ENCODE measurements at places on chromosomes 16 and 17.

GRCh38 chr16:25606069-25606468 lies 85.7 kb upstream of the HS3ST4 start:
- no peak for DNase-seq

DNA sequence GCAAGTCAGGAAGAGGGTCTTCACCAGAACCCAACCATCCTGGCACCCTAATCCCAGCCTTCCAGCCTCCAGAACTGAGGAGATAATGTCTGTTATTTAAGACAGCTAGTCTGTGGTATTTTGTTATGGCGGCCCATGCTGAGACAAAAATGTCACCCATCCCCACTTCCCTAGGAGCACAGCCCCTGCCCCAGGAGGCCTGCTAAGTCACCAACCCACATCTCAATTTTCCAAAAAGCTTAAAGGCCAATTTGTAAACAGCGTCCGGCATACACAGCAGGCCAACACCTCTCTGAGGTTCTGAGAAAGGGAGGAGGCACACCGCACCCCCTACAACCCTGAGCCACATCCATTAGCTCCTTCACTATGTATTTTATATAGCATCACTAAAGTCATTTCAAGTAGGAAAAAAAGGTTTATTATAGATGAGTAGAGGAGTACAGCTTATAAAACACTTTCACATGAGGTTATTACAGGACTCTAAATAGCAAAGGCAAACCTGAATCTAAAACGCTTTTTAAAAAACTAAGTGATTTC lies 6.9 kb downstream of the TMEM170A start:
- DNase-seq, result no peak

- no peak for DNase-seq
These were observed 28.5 kb upstream of the SLC38A8 start for GRCh38 chr16:84071121-84071520.

GRCh38 chr16:5905935-5906334 lies 808.3 kb upstream of the EEF2KMT start:
- DNase-seq, result no peak

- no peak for DNase-seq
These were observed 189.9 kb downstream of the NTN1 start for GRCh38 chr17:9211133-9211765.

GRCh38 chr16:86364653-86365380 lies 145.5 kb upstream of the FOXF1 start:
- DNase-seq, result no peak

DNA sequence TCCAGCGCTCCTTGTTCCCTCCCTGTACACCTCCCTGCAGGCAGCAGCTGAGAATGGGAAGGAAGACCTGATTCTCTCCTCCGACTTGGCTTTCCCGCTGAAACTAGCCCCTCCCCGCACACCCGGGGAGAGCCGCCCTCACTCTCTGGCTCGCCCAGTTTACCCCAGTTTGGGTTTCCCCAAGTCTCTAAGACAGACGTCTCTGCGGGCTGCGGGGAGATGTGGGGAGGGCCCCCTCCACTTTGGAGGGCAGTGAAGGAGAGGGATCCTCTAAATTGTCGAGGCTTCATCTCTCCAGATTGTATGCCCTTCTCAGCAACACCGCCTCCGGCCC lies 797 bp downstream of the GRB7 start:
- no peak for DNase-seq

DNA sequence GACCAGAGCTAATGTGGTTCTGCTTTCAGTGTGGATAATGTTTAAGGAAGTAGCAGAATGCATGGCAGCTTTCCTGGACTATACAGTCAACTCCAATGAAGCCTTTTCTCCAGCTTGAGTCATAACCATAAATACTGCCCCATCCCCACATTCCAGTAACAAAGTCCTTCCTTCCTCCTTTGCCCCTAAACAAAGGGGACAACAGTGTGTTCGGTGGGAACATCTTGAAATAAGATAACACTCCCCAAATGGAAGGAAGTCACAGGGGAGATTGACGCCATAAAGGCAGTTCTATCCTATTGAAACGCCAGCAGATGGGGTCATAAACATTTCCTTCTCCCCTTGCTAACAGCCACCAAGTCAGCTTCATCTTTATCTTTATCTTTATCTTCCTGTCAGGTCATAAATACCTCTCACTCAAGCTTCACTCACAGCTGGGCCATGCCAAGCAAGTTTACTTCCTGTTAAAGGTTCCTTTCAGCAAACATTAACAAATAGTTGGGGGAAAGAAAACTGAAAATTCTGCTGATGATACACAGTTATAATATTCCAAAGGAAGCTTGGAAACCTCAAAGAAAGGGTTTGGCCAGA lies 136.7 kb downstream of the SNX11 start:
- DNase-seq, result no peak

- no peak for DNase-seq
These were observed 229.2 kb downstream of the SHISA9 start for GRCh38 chr16:13130586-13130985.

DNA sequence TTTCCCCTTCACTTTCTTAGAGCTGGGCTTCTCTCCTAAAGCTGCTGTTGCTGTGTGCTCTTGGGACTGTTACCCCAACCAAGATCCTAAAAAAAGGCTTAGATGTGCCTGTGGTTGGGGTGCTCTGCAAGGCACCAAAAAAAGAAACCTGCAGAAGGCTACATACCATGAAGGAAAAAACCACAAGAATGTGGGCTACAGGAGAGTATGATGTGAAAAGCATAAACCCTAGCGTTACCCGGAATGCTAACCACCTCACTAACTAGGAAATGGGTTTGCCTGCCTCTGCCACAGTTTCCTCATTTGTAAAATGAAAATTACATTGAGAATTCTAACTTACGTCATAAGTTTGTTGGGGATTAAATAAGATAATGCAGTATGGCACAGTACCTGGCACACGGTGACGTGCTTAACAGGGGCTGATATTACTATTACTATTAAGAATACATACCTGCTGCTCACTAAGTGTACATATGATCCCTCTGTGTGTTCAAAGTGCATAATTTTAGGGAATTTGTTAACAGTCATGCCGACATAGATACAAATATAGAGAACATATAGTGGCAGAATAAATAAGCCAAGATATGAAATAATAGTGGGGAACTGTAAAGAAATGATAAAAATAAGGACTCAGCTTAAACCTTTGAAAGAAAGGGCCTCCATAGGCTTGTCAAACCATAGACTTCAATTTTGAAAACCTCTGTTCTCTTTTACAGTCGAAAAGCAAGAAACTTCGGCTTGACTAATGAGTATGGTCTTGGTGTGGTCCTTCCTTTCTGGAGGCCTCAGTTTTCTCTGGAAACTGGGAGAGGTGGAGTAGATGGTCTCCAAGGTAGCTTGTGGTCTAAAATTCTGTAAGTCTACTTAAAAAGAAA lies 177.8 kb upstream of the TBX2 start:
- no peak for DNase-seq

GRCh38 chr16:80744856-80745255 lies 59.5 kb downstream of the CDYL2 start:
- DNase-seq, result no peak

- no peak for DNase-seq
These were observed 44.7 kb upstream of the KCNJ16 start for GRCh38 chr17:70030371-70030770.

- DNase-seq, result no peak
These were observed 2.0 kb downstream of the PCYT2 start for GRCh38 chr17:81909231-81909630.

DNA sequence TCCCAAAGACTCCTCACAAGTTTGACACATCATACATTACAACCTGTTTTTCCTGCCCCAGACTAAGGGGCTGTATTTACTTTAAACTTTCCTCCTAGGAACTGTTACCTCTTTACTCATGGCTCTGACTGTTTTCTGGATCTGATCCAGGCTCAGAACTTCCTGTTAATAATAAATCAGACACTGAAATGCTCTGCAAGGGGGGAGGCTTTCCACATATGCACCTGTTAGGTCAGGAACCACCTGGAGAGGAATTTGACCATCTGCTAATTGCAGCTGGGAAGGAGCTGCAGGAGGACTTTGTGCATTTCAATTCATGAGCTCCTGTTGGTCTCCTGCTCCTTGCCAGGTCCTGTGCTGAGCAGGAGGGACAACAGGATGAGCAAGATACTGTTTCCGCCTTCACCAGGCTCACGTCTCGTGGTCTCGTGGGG lies 476.9 kb upstream of the CDH5 start:
- DNase-seq, result no peak

- no peak for DNase-seq
These were observed 104.7 kb upstream of the CRHR1 start for GRCh38 chr17:45679426-45679825.

- DNase-seq, result no peak
These were observed 628 bp downstream of the GABARAPL2 start for GRCh38 chr16:75566758-75567255.

- no peak for DNase-seq
These were observed 10.6 kb downstream of the RSPRY1 start for GRCh38 chr16:57196753-57197152.

DNA sequence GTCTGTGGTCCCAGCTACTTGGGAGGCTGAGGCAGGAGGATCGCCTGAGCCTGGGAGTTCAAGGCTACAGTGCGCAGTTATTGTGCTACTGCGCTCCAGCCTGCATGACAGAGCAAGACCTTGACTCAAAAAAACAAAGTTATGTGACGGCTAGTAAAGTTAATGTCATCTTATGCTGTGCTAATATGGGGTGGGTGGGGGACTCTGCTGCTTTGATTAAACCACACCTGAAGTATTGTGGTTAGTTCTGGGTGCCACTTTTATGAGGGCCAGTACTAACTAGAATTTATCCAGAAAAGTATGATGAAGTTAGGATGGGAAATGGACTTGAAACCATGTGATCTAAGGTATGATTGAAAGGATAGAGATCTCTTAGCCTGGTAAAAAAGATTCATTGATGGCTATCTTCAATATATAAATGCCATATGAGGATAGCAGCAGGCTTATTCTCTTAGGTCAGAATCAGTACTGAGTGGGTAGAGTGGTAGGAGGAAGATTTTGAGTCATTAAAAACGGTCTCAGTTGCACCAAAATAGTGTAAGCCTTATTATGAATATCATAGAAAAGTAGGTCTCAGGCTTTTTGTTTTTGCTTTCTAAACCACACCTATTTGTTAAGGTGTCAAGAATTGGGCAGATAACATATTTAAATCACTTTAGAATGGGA lies 5.6 kb downstream of the WSB1 start:
- DNase-seq, result no peak

- no peak for DNase-seq
These were observed 57.5 kb downstream of the CCDC182 start for GRCh38 chr17:57687642-57688041.

DNA sequence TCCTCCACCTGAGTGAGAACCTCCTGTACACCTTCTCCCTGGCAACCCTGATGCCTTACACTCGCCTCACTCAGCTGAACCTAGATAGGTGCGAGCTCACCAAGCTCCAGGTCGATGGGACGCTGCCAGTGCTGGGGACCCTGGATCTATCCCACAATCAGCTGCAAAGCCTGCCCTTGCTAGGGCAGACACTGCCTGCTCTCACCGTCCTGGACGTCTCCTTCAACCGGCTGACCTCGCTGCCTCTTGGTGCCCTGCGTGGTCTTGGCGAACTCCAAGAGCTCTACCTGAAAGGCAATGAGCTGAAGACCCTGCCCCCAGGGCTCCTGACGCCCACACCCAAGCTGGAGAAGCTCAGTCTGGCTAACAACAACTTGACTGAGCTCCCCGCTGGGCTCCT lies 679 bp downstream of the GP1BA start:
- DNase-seq, result no peak

DNA sequence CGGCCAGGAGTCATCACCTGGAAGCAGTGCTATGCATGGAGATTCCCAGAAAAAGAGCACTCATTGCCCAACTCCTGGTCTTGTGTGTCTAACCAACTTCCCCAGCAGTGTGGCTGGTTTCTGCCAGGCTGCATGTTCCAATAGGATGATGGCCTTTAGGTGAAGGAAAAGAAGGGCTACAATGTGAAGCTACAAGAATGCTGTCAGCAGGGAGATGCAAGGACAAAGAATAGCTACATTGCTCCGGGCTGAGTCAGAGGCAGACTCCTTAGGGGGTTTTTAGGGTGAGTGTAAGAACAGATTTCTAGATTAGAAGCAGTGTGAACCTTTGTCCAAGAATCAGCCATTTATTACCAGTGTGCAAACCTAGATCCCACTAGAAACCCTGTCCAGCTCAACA lies 63.0 kb upstream of the DNAH9 start:
- DNase-seq, result no peak

DNA sequence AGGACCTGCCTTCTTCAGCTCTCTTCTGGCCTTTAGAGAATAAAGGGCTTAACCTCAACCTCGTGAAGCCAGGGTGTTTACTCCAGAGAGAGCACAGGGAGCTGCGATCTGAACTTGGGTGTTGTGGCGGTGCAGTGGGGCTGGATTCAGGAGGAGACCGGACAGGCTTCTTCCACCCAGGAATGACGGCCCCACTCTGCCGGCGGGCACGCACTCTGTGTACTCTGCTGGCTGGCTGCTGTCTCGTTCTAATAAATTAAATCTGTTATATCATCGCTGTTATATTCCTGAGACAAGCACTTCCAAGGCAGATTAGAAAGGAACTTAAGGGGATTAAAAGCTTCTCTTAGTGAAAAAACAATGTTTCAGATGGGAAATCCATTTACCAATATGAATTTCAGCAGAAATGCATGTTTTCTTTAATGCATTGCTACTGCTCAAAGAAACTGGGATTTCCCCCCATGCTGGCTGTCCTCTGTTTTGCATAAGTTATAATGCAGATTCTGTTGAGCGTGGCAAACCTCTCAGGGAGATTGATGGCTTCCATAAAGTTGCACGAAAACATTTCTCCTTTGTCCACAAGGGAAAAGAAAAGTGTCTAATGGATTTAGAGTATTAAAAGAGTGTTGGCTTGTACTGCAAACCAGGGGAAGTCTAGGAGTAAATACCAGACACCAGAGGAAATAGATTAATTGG lies 168.6 kb upstream of the IRX3 start:
- DNase-seq, result no peak

GRCh38 chr16:83147244-83147643 lies 520.5 kb downstream of the CDH13 start:
- DNase-seq, result no peak

DNA sequence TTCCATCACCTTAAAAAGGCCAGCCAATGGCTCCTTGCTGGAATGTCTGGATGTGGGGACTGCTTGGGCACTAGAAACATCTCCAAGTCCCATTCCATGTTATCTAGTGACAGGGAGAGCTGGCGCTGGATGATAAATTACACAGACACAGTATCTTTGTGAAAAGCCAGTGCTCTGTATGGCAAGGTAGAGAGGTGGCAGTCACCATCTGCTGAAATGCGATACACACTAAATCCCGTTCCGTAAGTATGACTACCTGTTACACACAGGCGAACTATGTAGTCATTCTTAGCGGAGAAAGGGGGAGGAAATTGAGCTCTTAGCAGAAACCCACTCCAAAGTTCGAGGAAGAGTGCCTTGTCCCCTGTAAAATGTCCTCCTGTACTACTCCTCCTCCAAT lies 81.0 kb upstream of the MYOCD start:
- DNase-seq, result no peak

GRCh38 chr17:72599891-72600290 lies 479.1 kb downstream of the SOX9 start:
- no peak for DNase-seq

- no peak for DNase-seq
These were observed 11.4 kb downstream of the NETO2 start for GRCh38 chr16:47132308-47132707.

Data from progenitor cell of endocrine pancreas (in vitro differentiated cells).